ENCODE measurements at places on chromosomes 5 and 9.

DNA sequence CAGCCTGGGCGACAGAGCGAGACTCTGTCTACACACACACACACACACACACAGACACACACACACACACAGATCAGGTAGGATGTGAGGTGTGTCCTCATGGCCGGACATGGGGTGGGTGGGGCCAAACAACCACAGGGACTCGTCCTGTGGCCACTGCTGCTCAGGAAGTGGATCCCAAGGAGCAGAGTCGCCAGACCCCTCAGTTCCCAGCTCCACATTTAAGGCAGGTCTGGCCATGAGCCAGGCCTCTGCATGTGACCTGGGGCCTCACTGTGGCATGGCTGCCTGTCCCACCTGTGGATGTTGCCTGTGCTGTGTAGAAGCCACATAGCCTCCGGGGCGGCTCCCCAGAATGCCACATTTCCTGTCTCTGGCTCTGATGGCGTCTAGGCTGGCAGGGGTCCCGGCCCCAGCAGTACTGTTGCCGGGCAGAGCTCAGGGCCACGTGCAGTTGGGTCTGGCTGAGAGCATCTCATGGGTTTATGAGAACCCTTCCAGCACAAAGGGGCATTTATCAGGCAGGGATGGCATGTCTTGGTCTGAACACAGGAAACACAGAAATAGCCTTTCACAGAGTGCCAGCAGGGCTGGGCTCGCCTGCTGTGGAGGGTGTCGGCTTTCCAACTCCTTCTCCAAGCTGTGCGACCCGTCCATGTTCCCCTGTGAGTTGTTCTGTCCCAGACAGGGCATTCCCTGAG lies 9.9 kb upstream of the NINJ1 start:
- DNase-seq = peak; percentile 35

GRCh38 chr5:139294374-139295165 lies 1.0 kb downstream of the MATR3 start:
- peak; percentile 45 for DNase-seq

GRCh38 chr5:180053061-180053602 lies 18.4 kb downstream of the RNF130 start:
- DNase-seq = no peak

- no peak for DNase-seq
These were observed 108.3 kb downstream of the CETN3 start for GRCh38 chr5:90301248-90301647.

GRCh38 chr5:124087752-124088151 lies 575.8 kb downstream of the CSNK1G3 start:
- no peak for DNase-seq

DNA sequence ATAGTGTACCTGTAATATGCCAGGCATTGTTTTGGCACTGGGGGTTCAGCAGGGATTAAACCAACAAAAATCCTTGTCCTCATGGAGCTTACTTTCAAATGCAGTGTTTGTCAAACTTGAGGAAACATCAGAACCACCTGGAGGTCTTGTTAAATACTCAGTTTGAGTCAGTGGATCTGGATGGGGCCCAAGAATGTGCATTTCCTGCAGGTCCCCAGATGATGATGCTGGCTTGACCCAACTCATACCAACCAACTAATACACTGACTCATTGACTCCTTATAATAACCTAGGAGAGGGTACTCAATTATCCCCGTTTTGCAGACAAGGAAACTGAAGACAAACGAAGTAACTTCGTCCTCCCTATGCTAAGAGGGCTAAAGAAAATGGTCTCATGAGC lies 11.3 kb downstream of the WWC1 start:
- DNase-seq = no peak

DNA sequence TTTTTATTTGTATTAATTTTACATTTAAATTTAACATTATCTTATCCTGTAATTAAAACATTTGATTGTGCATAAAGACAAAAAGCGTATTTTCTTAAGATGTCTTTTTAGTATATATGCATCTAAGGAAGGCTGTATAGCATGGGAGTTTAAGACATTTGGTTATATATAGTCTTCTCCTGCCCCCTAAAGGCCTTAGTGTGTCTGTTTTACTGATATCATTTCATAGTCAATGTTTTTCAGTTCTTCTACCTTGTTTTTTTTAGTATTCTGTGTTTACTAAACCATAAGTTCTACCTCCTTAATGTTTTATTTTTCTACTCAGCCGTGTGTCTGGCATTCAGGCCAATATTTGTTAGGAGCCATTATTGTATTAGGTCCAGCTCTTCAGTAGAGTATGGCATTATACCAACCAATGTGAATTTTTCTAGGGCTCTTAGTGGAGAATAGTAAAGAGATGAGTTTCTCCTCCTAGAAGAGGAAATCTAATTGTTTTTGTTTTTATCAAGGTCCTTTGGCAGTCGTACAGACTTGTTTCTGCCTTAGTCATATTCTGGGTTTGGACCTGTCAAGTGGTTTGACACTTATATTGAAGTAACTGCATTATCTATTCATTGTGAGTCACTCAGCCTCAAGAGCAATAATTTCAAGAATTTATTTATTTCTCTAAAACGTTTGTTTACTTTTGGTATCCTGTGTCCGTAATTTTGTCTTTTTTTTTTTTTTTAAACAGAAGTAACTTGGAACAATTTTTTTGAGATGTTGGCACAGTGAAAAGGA lies 74.8 kb downstream of the SLF1 start:
- DNase-seq = no peak

GRCh38 chr9:76561050-76561713 lies 102.2 kb downstream of the GCNT1 start:
- no peak for DNase-seq

GRCh38 chr5:38431242-38431853 lies 125.1 kb downstream of the LIFR start:
- no peak for DNase-seq

DNA sequence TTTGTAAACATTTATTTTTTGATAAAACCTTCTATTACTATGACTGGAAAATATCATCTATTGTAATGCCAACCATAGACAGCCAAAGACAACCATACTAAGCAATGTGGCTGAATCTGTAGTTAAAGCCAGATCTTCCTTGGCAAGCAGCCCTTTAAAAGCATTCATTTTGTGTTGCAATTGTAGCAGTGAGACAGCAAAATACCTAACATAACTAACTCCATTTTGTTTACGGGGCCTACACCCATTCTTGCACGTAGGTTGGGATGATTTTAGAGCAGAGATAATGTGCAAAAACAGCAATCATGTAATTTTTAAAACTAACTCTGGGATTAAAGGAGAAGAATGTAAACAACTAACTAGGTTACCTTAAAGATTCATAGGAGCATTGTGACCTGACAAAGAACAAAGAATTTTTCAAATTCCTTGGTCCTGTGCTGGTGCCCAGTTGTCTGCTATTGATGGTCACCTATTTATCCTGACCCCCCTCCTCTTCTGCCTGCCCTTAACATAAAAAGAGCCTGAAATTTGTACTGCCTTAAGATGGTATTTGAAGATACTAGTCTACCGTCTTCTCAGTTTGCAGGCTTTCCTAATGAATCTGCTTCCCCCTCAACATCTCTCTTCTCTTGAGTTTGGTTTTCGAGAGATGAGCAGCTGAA lies 10.6 kb downstream of the IFNA1 start:
- no peak for DNase-seq

- DNase-seq = no peak
These were observed 876.4 kb downstream of the NR2F1-AS1 start for GRCh38 chr5:92704590-92704989.

DNA sequence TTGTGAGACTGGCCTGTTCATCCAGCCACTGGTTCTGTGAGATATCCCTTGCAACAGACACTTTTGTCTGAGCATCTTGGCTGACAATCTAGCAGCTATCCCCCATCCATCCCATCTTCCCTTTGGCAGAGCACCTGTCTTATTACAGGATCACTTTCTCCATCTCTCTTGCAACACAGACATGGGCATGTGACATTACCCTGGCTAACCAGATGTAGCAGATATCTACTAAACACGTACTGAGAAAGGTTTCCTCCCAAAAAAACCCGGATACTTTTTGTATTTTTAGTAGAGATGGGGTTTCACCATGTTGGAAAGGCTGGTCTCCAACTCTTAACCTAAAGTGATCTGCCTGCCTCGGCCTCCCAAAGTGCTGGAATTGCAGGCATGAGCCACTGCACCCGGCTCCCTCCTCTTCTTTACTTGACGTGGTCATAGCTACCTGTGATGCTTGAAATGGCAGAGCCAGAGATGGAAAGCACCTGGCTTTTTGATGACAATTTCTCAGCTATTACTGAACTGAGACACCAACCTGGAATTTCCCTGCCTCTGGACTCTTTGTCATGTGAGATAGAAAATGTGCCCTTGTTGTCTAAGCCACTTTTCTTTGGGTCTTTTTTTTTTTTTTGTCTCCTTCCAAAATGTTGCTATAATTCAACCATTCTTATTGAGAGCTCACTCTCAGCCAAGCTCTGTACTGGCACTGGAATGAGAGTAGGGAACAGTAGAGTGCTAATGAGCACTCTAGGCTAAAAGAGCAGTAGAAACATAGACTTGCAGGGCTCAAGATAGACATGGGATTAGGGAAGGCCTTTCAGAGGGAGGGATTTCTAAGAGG lies 32.6 kb downstream of the FNBP1 start:
- DNase-seq = peak; percentile 41

GRCh38 chr5:4651806-4652565 lies 488.1 kb upstream of the ADAMTS16 start:
- no peak for DNase-seq

DNA sequence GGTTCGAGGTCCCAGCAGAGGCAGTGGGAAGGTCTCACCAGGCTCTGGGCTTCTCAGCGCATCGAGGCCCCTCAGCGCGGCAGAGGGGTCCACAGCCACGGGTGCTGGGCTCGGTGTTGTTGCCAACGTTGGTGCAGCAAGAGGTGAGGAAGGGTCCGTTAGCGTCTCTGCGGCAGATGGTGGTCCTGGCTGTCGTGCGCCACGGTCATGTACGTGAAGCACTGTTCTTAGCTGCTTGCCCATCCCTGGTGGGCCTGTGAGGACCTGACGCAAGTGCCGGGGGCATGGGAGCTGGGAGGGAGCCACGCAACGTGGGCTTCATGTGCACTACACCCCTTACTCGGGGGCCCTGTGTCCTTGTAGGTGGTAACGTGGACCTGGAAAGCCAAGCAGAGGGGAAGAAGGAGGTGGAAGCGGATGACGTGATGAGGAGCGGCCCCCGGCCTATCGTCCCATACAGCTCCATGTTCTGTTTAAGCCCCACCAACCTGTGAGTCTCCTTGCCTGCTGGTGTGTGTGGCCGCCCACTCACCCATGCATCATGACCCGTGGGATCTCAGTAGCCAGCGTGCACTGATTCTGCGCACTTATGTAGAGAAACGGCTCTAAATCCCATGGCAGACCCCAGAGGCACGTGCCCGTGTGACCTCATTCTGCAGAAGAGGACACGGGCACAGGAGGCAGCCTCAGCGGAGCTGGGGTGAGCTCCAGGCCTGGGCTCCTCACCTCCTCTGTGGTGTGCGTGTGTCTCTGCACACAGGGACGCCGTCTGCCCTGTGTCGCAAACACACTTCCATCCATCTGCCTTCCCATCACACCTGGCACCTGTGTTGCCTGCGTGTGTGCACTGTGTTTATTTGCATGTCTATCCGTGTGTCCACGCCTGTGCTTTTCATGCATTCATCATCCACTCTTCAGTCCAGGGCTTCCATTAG lies 166.1 kb downstream of the CACNA1B start:
- no peak for DNase-seq

- DNase-seq = no peak
These were observed 73.4 kb upstream of the RNU6ATAC start for GRCh38 chr9:134237630-134238265.

GRCh38 chr9:136848393-136849037 lies 694 bp upstream of the PHPT1 start:
- DNase-seq = peak; percentile 35

GRCh38 chr9:128917151-128917849 lies 3.5 kb upstream of the PHYHD1 start:
- no peak for DNase-seq

- DNase-seq = no peak
These were observed 64.5 kb upstream of the SLC30A5 start for GRCh38 chr5:69029292-69029691.

DNA sequence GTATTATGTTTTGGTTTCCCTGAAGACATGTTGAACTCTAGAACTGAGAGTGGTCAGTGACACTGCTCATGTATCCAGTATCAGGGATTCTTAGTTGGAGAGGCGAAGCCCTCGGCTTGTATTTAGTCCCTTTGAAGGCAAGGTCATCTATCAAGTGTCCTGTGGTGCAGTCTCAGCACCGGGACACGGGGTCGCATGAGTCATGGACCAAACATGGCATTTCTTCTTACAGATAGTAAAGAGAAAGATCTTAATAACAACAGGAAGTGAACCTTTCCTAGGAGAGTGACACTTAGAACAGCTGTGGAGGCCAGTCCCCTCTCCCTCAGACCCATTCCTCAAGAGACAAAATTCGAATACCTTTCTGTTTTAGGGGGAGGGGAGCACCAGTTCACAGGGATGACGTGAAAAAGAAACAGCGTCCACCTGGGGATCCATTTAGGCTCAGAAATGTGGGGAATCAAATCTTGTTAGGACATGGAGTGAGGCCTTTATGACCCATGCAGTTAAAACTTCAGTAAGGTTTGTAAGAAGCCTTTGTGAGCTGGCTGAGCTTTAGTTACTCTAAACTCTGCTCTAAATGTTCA lies 86.5 kb downstream of the ADGRV1 start:
- no peak for DNase-seq

- no peak for DNase-seq
These were observed 173.2 kb downstream of the ALDH1A1 start for GRCh38 chr9:72779614-72780013.

GRCh38 chr5:95134326-95134725 lies 150.6 kb downstream of the MCTP1 start:
- no peak for DNase-seq

DNA sequence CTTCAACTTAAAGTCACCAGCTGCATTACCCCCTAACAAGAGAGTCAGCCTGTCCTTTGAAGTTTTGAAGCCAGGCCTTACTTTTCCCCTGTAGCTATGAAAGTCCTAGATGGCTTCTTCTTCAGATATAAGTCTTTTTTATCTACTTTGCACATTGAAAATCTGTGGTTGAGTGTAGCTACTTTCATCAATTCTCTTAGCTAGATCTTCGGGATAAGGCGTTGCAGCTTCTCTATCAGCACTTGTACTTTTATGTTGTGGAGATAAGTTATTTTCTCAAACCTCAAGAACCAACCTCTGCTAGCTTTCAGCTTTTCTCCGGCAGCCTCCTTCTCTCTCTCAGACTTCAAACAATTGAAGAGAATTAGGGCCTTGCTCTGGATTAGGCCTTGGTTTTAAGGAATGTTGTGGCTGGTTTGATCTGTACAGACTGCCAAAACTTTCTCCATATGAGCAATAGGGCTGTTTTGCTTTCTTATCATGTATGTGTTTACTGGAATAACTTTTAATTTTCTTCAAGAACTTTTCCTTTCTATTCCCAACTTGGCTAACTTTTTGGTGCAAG lies 21.6 kb downstream of the CATSPER3 start:
- DNase-seq = no peak

DNA sequence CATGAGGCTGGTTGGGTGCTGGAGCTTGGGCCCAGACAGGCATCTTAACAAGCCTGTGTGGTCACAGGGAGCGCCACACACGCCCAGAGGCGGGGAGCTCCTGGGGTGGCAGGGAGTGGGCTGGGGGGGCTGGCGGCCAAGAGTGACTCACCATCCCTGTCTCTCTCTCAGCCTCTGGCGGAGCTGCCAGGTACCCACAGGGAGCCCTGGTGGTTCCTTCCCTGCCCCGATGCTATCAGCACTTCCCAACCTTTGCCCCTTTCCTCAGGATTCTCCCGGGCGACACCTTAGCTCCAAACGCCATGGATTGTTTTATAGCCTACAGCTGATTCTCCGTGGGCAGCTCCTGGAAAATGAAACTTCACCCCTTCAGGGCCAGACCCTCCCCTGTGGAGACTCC lies 5.5 kb downstream of the SLC9A3 start:
- DNase-seq = no peak
